ENCODE measurements at places on chromosomes 7 and 10.

GRCh38 chr7:133650069-133650468, 397.2 kb downstream of the EXOC4 start:
- DNase-seq = no peak

DNA sequence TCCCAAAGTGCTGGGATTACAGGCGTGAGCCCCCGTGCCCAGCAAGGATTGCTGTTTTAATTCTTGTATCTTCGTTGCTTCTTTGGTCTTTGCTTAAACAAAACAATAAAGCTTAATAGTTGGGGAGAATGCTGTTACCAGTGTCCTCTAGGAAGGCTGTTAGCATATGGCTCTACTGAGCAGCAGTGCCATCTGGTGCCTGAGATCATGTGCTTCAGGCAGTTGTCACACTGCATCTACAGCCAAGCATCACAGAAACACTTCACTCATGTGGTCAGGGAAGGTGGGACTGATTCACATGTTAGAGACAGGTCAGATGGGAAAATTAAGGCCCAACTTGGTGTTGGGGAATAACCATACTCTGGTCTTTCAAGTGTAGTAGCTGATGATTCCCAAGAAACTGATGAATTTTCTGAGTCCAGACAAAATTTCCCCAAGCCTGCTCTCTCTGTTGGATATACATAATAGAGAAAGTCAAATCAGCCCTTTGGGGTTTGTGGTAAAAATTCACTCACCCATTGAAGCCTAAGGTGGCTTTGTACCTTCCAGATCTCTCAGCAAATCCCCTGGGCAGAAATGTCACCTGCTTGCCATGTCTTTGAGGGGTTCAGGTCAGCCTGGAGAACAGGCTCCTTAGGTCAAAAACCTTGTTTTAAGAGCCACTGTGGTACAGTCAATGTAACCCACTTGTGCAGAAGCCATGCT, 28.4 kb downstream of the UBE2D4 start:
- no peak for DNase-seq

GRCh38 chr10:112366992-112367391, 6.9 kb upstream of the ACSL5 start:
- DNase-seq = no peak

DNA sequence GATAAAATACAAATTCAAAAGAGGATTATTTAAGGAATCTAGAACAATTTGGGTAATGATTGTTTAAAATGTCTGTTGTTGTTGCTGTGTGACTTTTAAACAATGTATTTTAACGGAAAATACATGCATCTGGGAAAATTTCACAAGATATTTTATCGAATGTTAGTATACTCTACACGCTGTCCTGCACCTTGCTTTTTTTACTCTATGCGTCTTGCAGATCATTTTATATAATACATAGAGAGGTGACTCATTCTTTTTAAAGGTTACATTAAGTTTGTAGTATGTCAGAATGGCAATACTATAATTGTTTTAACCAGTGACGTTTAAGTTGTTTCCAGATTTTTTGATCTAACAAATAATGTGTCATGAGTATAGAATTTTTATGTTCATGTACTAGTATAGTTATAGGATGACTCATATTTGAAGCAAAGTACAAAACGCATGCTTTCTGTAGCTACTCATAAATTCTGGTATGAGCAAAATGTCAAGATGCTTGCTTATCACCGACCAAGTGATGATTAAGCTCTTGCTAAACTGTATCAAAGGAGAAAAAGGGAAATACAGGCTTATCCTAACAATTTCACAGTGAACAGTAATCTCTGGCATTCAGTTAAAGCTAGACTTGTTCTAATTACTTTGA, 4.9 kb downstream of the DKK1 start:
- no peak for DNase-seq

DNA sequence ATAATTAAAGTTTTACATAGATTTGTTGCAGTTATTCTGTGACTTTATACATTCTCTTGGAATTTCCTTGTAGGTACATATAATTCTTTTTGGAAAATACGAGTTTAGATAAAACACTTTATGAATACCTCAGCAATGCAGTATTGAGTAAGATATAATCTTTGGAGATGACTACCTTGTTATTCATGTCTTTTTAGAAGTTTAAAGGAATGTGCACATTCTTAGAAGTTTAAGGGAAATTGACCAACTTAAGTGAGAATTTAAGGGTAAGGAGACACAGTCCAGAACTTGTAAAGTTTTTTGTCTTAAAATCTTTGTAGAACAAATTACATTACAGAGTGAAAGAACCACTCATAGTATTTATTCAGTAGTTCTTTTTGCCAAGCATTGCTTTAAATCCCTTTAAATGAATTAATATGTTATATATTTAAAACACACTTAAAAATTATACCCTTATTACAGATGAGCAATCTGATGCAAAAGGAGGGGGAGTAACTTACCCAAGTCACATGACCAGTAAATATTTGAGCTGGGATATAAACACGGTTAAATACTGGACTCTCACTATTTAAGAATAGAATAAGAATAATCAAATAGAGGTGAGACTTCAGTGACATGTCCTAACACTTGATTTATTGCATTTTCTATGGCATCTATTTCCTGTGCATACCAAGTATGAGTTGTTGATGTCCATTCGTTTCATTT, 139.5 kb upstream of the FERD3L start:
- DNase-seq = no peak

- DNase-seq = no peak
Measured at GRCh38 chr10:119115926-119116325, 12.0 kb downstream of the DENND10 start.

DNA sequence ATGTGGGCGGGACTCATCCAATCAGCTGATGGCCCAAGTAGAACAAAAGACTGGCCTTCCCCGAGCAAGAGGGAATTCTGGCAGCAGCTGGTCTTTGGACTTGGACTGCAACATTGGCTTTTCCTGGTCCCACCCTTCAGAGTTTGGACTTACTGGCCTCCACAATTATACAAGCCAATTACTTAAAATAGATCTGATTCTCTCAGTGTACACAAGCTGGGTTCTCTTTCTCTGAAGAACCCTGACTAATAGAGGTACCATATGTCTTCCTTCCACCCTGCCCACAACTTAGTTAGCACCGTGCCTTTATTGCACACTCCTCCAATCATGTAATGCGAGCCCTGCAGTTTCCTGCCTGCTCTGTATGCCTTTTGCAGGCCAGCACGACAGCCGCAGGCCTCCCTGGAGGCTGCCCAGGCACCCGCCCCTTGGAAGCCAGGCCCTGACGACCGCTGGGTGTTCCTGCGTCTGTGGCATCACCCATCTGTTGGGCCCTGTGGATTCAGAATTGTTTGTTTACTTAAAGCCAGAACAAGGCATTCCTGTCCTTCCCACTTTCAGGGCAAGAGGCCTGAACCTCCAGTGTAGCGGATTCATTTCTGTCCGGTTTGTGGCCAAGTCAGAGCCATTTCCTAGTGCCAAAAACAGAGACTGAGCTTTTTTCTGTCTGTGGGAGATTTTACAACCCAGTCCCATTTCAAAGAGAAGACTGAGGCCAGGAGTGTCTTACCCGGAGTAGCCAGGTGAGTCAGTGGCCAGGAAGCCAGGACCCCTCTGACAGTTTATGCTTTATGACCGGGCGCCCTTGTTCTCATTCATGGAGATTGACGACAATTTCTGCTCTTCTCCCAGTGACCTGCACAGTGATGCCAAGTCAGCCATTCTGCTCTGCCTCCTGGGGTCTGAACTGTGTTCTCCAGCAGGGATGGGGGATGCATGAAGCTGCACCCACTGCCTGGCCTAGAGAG, 968 bp upstream of the INMT start:
- DNase-seq = no peak

DNA sequence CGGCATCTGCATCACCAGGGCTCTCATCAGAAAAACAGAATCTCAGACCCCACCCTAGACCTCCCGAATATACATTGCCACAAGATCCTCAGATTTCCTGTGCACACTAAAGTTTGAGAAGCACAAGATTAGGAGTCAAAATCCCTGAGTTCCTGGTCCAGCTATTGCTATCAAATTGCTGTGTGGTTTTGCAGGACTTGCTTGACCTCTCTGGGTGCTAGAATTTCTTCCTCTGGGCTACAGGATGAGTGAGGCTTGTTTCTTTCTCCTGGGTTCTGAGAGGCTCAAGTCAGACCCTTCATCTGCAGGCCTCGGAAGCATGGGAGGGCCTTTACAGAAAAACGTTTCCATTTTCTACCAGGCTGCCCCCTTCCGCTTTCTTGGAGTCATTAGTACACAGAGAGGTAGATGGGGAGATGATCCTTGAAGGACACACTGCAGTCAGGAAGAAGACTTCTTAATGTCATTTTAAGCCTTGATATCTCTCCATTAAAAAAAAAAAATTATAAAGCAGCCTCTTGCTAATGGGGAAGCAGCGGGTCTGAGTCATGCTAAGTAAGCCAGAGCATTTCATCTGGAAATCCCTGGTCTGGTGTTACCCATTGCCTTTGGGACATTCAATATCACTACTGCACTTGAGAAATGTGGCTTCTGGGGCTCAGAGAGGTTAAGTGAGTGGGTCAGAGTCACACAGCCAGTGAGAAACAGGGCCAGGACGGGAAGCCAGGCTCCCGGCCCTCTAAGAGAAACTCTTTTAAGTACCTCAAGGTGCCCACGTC, 173.5 kb downstream of the KCNMA1 start:
- no peak for DNase-seq

DNA sequence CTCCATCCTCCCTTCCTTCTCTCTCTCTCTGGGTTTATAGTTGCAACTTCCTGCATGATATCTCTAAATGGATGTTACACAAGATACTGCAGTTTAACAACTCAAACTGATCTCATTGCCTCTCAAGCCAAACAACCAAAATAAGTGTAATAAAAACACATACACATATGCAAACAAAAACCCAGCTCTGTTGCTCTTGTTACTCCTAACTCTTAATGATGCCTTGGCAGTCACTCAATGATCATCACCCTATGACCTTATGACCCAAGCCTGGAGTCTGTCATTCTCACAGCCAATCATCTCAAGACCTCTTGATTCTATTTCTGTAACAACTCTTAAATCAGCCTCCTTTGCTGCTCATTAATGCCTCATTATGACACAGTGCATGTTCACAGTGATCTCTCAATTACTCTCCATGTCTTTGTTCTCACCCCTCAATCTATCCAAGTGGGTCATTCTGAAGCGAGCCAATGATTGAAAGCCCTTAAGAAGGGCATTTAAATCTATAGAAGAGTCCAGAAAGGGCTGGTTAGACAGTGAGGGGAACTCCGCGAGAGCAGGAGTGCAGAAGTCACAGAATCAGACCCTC, 210.9 kb downstream of the INHBA start:
- DNase-seq = no peak

- DNase-seq = no peak
Measured at GRCh38 chr7:142803901-142804300, 33.1 kb downstream of the PRSS2 start.

DNA sequence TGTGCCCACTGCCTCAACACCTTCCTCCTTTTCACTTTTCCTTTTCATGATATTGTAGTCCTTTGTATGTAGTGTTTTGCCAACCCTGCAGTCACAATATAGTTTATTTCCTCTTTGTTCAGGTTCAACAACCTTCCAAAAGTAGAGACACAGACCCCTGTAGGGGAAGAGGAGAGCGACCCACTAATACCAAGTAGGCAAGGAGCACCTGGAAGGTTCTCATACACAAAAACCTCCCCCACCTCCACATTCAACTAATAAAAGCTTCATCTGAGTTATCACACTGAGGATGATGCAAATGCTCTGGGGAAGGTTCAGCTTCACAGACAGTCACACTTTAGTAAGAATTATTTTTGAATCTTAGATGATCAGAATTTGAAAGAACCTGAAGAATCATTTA, 41.6 kb downstream of the PIK3AP1 start:
- DNase-seq = no peak

- DNase-seq = no peak
Measured at GRCh38 chr10:51063659-51064535, 10.4 kb upstream of the PRKG1 start.

DNA sequence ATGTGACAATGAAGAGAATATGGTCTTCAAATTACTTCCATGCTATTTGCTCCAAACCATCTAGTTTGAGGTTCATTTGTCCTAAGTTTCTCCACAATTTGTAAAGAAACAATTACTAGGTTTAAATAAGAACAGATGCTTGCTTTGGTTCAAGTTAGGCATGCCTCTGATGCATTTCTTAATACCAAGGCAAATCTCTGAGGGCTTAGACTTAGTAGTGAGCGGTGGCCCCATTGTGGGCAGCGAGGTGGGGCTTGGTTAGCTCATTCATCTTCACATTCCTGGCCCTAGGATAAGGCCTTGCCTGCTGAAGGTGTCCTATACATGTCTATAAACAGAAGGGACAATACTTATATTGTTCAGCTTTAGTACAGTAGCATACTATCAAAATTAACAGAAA, 52.4 kb upstream of the RHEB start:
- DNase-seq = no peak

GRCh38 chr10:127873901-127874470, 18.8 kb downstream of the CLRN3 start:
- no peak for DNase-seq

DNA sequence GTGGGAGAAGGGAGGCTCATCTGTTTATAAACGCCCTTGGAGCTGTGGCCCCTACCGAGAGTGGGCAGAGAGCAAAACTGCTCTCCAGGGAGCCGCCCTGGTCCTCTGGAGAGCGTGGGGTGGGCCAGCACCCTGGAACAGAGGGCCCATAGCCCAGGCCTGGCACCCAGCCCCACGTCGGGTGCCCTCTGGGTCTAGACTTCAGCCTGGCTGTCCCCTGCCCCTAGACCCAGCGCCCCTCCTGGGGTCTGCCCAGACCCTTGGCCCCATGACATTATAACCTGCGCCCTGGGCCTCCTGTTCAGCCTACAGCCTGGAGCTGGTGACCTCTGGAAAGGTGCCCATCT, 24.7 kb downstream of the GET4 start:
- no peak for DNase-seq

DNA sequence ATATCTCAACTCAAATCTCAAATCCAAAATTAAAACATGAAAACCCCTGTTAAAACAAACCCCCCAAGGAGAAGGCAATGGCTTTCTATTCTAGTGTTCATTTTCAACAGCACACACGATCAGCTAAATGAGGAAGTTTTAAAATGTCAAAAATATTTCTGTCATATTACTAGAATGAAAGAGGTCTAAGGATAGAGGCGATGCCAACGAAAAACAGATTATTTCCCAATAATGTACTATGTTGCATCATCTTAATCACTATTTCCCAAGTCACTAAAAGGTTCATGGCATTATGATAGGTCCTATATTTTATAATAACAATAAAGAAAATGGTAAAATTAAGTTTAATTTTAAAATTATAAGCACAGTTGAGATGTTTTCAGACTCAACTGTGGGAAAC, 10.1 kb downstream of the CNOT4 start:
- no peak for DNase-seq

All from effector memory CD8-positive, alpha-beta T cell (primary cell).